ENCODE measurements at places on chromosomes 16 and 17.
A peak's percentile ranks its signal among the peaks of the same experiment; 100 is the strongest.

GRCh38 chr16:57578521-57579360 is 36.3 kb downstream of the ADGRG5 start:
- DNase-seq: no peak

DNA sequence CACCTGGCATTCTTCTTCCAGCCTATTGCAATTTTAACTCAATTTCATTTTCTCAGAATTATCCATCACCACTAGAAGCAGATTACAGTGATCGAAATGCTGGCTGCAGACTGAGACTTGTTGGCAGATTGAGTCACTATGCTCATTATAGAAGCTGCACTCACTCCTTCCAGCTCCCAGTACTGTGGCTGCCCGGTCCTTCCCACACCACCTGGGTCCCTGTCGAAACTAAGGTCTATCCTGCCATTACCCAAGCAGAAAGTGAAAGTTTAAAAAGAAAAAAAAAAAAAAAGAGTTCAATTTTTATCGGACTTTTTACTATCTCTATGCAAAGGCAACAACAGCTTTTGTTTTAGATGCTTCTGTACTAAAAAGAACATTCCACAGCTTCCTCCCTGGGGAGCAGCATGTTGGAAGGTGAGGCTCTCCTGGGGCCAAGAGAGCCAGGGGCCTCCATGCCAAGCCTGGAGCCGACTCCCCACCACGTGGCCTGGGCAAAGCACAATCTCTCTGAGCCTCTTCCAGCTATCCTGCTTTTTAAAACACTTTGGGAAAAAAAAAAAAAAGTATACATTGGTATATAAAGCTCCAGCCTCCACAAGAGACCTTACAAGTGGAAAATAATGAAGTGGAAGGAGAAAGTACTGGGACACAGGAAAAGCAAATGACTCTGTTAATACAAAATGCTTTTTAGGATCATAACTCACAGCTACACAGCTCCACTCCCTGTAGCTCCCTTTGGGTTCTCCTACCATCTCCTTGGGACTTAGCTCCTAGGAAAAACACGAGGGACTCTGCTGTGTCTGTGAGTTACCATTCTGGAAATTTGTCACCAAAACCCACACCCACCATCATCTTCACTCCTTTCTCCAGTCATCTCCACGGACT is 77.8 kb downstream of the USP31 start:
- no peak for DNase-seq

DNA sequence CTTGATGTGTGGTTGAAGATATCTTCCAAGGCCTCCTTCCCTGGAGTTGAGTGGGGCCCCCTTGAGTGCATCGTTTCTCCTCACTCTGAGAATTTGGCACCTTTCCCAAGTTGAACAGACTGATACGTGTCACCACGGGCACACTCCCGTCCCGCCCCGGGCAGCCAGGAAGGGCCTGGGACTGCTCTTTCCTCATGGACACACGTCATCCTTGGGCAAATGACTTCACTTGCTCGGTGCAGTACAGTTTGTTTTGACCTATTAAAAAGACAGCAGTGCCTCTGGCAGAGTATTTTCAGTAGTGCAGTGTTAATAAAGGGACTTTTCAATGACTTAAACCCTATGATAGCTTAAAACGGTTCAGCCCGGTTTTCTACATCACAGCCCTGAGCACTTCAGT is 59.9 kb downstream of the SEC14L1 start:
- DNase-seq: no peak

DNA sequence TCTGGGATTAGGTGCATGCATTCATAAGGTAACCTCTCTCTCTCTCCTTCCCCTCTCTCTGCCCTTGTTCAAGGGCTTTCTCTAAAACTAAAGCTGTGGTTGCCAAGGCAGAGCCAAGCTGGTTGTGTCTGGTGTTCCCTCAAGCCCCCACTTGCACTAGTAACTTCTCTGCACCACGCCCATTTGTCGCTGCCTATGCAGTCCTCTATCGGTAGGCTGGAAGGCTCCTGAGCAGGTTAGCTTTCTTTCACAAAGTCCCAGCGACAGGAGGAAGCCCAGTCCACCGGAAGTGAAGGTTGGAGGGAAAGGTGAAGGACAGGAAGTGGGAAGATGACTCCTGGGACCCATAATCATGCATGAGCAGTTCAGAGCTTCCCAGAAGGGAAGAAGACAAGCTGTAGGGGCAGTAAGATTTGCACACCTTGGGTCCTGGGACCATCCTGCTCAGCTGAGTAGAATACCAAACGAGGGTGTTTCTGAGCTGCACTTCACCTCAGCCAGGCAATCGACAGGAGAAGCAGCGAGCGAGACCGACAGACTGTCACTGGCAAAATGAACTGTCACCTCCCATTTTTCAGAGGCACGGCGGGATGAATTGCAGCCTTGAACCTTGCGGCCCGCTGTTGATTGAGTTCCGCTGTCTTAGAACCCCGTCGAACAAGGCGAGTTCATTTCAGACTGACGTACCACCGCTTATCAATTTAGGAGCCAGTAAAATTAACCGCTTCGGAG is 14.7 kb upstream of the SKAP1 start:
- DNase-seq: no peak

- no peak for DNase-seq
These were observed 2.8 kb upstream of the SOCS3 start for GRCh38 chr17:78362671-78363070.

GRCh38 chr17:76932402-76933333 is 64.5 kb downstream of the MGAT5B start:
- DNase-seq: no peak

DNA sequence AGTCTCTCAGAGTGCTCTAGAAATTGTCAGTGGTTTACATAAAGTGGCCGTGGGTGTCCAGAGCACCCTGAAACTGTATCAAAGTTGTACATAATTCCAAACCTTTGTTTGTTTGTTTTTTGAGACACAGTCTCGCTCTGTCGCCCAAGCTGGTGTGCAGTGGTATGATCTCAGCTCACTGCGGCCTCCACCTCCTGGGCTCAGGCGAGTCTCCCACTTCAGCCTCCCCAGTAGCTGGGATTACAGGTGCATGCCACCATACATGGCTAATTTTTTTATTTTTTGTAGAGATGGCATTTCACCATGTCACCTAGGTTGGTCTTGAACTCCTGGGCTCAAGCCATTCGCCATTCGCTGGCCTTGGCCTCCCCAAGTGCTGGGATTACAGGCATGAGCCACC is 24.3 kb upstream of the ADGRG1 start:
- no peak for DNase-seq

- DNase-seq: no peak
These were observed at the start of gene SLC52A1 for GRCh38 chr17:5035315-5035714. Gene SLC52A1 (minus strand): TSS chr17:5035426. CDS start chr17:5034606, 820 bp downstream.

GRCh38 chr16:2709588-2709984 is 10.4 kb downstream of the PRSS27 start:
- no peak for DNase-seq

DNA sequence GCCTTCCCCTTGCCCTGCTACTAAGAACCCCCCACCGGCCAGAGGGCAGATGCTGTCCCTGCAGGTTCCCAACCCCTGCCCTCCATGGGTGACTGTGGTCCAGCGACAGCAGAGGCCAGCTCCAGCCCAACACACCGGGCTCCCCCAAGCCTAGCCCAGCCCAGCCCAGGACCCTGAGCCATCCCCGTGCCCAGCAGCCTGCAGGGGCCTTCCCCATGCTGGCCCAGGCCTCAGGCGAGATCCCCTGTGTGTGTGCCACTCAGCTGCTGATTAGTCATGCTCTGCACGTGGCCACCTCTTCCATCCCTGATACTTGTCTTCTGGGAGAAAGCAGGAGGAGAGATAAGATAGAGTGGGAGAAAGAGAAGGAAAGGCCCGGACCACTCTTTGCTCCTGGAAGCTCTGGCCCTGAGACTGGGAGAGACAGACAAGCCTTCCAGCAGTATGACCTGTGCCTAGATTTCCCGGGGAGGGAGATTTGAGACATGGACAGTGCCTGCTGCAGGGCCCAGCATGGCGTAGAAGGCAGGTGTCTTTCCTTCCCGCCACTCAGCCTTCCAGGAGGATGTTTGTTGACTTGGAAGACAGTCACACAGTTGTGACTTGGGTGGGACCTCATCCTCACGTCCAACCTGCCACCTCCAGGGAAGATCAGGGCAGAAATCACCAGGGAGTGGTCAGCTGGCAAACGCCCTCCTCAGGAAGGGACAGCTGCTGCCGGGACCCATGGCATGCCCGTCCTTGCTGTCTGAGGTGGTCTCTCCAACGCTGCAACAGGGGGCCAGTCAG is 41.3 kb upstream of the RASD1 start:
- peak; percentile 60 for DNase-seq

GRCh38 chr17:21679256-21680146 is 12.8 kb upstream of the KCNJ18 start:
- DNase-seq: no peak

DNA sequence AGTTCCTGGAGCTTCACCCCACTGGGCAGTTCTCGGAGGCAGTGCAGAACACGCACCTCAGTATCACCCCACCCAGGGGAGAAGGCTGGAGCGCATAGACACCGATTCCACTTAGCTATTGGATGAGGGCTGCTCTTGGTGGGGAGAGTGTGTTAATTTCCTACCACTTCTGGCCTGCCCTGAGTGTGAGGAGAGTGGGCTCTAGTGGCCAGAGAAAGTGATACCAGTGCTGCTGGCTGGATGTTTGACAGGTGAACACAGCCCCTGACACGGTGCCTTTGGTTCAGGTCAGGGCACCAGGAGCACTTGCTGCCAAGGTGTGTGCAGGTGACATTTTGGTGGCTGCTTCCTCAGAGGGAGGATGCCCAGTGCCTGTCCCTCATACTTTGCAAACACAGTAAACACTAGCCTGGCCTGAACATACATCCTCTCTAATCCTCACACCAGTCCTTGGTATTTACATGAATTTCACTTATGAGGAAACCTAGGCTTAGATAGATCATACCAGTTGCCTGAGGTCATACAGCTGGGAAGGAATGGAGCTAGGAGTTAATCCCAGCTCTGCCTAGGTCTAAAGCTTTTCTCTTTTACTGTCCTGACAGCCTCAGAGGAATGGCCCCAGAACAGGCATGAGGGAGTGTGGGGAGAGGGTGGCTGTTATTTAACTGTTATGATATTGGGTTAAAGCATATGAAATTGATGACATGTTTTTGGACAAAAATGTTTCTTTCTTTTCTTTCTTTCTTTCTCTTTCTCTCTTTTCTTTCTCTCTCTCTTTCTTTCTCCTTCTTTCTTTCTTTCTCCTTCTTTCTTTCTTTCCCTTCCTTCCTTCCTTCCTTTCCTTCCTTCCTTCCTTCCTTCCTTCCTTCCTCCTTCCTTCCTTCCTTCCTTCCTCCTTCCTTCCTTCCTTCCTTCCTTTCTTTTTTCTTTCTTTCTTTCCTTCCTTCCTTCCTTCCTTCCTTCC is 21.0 kb upstream of the ITGAX start:
- peak; percentile 23 for DNase-seq

- DNase-seq: no peak
These were observed 12.0 kb upstream of the RNF157 start for GRCh38 chr17:76252040-76252954.

DNA sequence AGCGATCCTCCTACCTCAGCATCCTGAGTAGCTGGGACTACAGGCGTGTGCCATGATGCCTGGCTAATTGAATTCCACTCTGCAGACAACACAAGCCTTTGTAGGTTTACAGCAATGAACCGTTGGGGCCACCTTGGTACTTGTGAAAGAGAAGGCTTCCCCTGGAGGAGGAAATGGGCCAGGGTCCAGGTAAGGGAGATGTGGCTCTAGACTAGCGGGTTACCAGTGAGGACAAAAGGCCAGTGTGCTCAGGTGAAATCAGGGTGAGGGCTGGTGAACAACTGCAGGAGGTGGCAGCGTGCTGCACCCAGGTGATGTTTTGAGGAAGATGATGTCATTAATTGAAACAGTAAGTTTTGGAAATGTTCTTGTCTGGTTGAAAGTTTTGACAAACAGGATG is 6.7 kb downstream of the SDR42E1 start:
- DNase-seq: no peak

GRCh38 chr17:63433746-63434591 is 12.1 kb downstream of the CYB561 start:
- DNase-seq: no peak

DNA sequence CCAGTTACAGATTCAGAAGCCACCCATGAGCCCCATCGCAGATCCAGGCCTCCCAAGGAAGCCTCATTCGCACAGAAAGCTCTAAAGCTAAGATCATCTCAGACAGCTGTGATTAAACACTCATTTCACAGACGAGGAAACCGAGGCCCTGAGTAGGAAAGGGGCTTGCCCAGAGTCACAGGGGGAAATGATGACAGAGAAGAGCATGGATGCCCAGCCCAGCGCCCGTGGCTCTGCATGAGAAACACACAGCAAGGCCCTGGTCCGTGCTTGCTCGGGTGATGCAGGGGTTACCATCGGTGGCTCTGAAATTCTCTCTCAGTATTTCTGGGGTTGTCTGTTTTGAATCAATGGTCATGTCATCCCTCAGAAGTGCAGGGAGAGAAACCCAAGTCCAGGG is 109.6 kb downstream of the C16orf78 start:
- DNase-seq: no peak

DNA sequence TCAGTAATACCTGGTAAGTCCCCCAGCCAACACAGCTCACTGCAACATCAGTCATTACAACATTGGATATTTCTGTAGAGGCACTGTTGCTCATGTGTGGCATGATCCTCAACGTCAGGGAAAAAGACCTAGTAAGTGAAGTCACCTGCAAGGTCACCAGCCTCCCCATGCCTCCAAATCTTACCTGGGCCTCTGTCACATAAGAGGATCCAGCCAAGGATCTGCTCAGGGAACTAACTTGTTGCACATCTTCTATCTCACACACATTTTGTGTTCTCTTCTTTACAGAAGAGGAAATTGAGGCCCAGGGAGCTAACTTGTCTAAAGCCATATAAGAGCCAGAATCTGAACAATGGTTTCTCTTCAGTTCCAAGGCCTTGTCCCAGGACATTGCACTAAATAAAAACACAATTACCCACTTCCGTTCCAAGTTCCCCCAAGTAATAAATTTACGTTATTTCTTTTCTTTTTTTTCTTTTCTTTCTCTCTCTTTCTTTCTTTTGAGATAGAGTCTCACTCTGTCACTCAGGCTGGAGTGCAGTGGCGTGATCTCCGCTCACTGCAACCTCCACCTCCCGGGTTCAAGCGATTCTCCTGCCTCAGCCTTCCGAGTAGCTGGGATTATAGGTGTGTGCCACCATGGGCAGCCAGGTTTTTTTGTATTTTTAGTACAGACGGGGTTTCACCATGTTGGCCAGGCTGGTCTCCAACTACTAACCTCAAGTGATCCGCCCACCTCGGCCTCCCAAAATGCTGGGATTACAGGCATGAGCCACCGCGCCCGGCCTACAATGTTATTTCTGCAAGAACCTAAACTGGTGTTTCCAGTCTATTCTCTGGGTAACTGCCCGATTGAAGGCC is 1.3 kb downstream of the SHMT1 start:
- DNase-seq: no peak

- DNase-seq: no peak
These were observed 5.3 kb downstream of the OSGIN1 start for GRCh38 chr16:83958137-83958845.

GRCh38 chr16:89460556-89460955 is 29.8 kb downstream of the ANKRD11 start:
- DNase-seq: no peak

Measured in SHP77 (cell line).